ENCODE measurements at places on chromosomes 4 and X. TPM values are rescaled to one million over a fixed set of nuclear protein-coding genes. Genes with fewer than 3 reads are reported as not detected.

The NALF2 gene
- 0.08 TPM for total RNA-seq

The POU4F2 gene
- total RNA-seq = not detected

The GAGE12J gene
- not detected for total RNA-seq

The RTL3 gene
- total RNA-seq = not detected

The FHDC1 gene
- total RNA-seq = 2.3 TPM

The CCDC110 gene
- total RNA-seq = not detected

The PLRG1 gene
- total RNA-seq = 42.4 TPM

The MAGEC1 gene
- not detected for total RNA-seq

The TMEM164 gene
- 17.0 TPM for total RNA-seq
